A673 (cell line): ENCODE measurements at places on chromosomes 1 and 21. TPM values are rescaled to one million over a fixed set of nuclear protein-coding genes. Genes with fewer than 3 reads are reported as not detected.

DNA sequence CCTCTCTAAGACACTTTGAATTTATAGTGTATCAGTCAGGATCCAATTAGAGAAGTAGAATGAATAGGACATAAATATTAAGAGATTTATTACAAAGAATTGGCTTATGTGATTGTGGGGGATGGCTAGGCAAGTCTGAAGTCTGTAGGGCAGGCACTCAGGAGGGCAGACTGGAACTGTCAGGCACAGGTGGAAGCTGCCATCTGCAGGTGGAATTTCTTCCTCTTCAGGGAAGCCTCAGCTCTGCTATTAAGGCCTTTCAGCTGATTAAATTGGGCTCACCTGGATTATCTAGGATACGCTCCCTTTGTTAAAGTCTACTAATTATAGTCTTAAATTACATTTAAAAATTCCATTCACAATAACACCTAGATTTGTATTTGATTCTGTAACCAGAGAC lies 92.0 kb upstream of the HAO2 start:
- H3K4me1 ChIP-seq: peaks cover 11% of the 10 kb centered on the region
- H3K4me3 ChIP-seq: no peak overlapping the region

GRCh38 chr1:160567858-160568682 lies 11.2 kb downstream of the CD84 start:
- no peaks in the 10 kb centered on the region for H3K27me3 ChIP-seq
- H3K36me3 ChIP-seq: no peaks in the 10 kb centered on the region
- H3K4me3 ChIP-seq: no peak overlapping the region

DNA sequence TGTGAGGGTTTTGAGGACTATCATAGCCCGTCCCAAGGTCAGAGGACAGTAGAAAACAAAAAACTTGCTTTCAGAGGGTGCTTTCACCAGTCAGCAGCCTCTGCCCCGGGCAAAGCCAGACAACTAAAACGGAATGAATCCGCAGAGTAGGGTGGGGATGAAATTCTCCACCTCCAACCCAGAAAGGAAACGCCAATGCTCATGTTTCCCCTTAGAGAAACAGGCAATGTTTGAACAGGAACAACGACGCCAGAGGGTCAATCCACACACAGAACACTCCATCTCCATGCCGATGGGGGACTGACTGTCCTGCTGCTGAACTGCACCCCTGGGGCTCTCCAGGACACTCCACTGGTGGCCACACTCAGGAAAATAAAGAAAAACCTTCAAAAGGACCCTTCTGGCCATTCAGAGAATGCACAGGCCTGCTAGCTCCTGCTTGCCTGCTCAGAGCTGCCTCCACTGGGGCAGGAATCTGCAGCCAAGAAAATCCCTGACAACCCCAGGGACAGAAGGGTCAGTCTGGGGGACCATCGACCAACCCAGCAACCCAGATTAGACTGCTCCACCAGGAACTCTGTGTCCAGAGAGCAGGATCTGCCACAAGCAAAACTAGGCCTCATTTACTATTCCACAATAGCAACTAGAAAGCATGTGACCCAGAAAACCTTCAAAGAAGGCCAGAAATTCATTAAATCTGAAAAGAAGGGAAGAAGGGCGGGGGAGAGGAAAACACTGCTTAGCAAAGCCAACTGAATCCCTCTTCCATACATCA lies 116.0 kb downstream of the TOMM20 start:
- no peak for DNase-seq
- no peak overlapping the region for H3K4me3 ChIP-seq
- no peaks in the 10 kb centered on the region for H3K36me3 ChIP-seq
- no peak overlapping the region for H3K27ac ChIP-seq

DNA sequence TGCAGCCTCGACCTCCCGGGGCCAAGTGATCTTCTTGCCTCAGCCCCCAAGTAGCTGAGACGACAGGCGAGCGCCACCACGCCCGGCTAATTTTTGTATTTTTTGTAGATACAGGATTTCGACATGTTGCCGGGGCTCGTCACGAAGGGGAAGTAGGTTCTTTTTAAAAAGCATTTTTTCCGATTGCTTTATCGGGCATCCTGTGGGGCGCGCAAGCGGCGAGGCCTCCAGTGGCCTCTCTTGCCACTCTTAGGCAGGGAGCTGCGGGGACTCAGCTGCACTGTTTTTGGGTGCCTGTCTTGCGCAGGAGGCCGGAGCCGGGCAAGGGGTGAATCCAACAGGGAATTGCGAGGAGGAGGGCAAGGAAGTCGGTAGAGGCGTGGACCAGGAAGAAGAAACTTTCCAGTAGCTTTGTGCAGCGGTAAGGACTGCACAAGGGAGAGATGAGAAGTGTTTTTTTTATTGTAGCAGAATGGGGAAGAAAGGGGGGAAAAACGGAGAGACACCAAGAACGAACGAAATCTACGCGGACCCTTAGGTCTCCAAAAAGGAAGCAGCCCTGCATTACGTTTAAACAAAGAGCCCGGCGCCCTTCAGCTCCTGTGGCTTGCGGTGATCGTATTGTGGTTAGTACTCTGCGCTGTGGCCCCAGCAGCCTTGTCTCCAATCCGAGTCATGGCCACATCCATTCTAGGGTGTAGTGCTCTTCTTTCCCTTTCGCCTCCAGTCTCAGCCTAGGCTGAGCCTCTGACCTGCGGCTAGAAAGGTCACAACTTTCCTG lies 164.8 kb downstream of the PPIAL4G start:
- H3K27ac ChIP-seq: no peak overlapping the region
- no peaks in the 10 kb centered on the region for H3K27me3 ChIP-seq
- no peak overlapping the region for H3K4me3 ChIP-seq
- H3K36me3 ChIP-seq: no peaks in the 10 kb centered on the region
- DNase-seq: no peak

The CHODL gene
- total RNA-seq: 0.19 and 0.26 TPM in 2 replicates

DNA sequence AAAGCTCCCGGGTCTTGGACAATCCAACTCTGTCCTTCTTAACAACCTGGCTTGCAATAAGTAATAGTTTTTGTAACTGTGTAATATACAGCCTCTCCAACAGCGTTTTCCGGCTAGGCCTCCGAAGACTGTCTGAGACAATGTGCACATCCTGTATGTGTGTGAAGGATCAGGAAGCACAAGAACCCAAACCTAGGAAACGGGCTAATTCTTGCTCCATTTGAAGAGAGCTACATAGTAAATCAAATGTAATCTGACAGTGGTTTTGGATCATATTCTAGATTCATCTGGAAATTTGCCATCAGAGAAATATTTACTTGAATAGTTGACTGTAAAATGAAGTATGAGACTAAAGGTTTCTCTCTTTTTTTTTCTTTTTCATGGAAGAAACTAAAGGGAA lies 1.2 kb downstream of the GPR52 start:
- no peak overlapping the region for H3K27ac ChIP-seq
- H3K27me3 ChIP-seq: no peaks in the 10 kb centered on the region
- no peak overlapping the region for H3K4me3 ChIP-seq

GRCh38 chr1:208081972-208082371 lies 162.2 kb downstream of the PLXNA2 start:
- DNase-seq: no peak
- H3K4me1 ChIP-seq: no peaks in the 10 kb centered on the region
- no peak overlapping the region for H3K4me3 ChIP-seq
- no peaks in the 10 kb centered on the region for H3K36me3 ChIP-seq

The FMO4 gene
- total RNA-seq: 0.56 and 2.1 TPM in 2 replicates

GRCh38 chr1:208079161-208079560 lies 165.0 kb downstream of the PLXNA2 start:
- no peak overlapping the region for H3K27ac ChIP-seq
- H3K4me3 ChIP-seq: no peak overlapping the region
- H3K27me3 ChIP-seq: peaks cover 27% of the 10 kb centered on the region
- no peaks in the 10 kb centered on the region for H3K4me1 ChIP-seq
